ENCODE measurements at places on chromosomes 7 and 10. TPM values are rescaled to one million over a fixed set of nuclear protein-coding genes. Genes with fewer than 3 reads are reported as not detected.

Gene GHRHR
- not detected for total RNA-seq

Gene PCLO
- total RNA-seq, result 2.2 TPM

DNA sequence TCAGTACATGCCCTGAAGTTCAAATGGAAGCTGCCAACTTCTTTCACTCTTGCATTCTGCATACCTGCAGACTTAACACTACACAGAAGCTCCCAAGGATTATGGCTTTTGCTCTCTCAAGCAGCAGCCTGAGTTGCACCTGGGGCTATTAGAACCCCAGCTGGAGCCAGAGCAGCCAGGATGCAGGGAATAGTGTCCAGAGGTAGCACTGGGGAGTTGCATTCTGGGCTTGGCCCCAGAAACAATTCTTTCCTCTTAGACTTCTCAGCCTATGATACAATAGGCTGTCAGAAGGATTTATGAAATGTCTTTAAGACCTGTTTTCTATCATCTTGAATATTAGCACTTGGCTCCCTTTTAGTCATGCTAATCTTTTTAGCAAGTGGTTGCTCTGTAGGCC, 886.7 kb upstream of the GHITM start:
- DNase-seq, result no peak

GRCh38 chr7:156527458-156527890, 113.1 kb upstream of the RNF32 start:
- DNase-seq, result no peak

DNA sequence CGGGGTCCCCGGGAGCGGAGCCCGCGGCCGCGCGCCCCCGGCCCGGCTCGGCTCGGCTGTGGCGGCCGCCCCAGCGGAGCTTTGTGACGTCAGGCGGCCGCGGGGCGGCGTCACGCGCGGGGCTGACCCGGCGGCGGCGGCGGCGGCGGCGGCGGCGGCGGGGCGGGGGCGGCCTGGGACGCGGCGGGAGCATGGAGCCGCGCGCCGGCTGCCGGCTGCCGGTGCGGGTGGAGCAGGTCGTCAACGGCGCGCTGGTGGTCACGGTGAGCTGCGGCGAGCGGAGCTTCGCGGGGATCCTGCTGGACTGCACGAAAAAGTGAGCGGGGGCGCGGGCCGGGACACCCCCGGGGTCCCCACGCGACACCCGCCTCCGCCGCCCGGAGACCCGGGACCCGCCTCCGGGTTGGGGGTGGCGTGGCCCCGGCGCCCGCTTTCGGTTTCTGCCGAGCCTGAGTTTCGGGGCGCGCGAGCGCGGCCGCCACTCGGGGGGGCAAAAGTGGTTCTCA, at the start of gene PWWP2B:
PWWP2B (plus strand) TSS at position 165 of the 506 bp plus-strand sequence; CDS start at position 192, 27 bp downstream.
- no peak for DNase-seq

DNA sequence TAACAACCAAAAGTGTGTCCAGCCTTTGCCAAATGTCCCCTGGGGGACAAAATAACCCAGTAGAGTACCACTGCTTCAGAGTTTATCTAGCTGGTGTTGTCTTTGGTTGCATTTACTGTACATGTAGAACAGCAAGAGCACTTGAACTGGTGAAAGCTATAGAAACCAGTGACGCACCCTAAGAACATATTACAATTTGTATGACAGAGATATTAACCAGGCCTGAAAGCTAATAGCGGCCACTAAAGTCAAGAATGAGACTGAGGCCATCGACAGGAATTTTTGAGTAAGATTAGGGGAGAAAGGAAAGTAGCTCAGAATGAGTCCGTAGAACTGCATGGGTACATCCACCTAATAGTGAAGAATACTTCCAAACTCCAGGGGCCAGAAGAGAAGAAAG, 236.2 kb downstream of the MTERF1 start:
- DNase-seq, result no peak

DNA sequence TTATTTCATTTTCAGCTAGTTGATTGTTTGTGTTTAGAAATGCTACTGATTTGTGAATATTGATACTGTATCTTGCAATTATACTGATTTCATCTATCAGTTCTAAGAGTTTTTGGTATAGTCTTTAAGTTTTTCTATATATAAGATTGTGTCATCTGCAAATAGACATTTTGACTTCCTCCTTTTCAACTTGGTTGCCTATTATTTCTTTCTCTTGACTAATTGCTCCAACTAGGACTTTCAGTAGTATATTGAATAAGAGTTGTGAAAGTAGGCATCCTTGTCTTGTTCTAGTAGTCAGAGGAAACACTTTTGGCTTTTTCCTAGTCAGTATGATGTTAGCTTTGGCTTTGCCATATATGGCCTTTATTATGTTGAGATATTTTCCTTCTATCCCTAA, 20.4 kb downstream of the PHTF2 start:
- no peak for DNase-seq

Data from HT1080 (cell line).